ENCODE measurements at places on chromosomes 1 and 21.

DNA sequence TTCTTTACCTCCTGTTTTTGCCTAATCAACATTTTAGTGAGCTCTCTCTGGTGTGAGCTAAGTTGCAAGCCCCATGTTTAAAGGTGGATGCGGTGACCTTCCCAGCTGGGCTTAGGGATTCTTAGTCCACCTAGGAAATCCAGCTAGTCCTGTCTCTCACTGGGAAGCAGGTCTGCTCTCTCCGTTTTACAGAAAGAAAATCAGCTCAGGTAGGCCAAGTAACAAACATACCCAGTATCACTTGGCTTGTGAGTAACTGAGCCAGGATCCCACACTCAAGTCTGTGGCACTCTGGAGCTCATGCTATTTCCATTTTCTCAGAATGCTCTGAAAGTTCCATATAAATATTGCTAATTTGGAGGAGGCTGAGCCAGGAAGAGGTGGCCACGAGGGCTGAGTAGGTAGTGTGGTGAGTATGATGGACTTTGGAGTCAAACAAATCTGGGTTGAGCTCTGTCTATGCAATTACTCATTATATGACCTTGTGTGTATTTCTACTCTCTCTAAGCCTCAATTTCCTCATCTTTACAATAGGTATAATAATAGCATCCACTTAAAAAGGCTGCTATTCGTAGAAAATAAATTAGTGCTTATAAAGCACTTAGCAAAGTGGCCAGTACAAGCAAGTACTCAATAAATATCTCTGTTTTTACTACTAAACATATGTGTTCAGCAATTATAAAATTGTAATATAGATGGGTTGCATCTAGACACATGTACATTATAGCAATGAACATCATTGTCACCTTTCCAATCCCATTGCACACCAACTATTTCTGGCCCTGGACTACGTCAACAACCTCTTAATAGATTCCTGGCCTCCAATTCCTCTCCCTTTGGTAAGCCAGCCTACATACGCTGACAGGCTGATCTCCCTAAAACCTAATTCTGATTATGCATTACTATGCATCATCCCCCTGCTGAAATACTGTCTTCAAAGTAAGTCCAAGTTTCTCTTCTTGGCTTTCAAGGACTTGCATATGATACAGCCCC, 32.7 kb upstream of the DHCR24 start:
- no peak for DNase-seq

- no peak for DNase-seq
Observed at GRCh38 chr21:45421071-45421845, 16.3 kb downstream of the COL18A1 start.

GRCh38 chr1:63968663-63969440, 195.0 kb downstream of the ROR1 start:
- DNase-seq = no peak

GRCh38 chr1:159556931-159557369, 21.1 kb upstream of the OR10J5 start:
- no peak for DNase-seq

GRCh38 chr1:49163031-49163430, 386.3 kb upstream of the BEND5 start:
- no peak for DNase-seq

DNA sequence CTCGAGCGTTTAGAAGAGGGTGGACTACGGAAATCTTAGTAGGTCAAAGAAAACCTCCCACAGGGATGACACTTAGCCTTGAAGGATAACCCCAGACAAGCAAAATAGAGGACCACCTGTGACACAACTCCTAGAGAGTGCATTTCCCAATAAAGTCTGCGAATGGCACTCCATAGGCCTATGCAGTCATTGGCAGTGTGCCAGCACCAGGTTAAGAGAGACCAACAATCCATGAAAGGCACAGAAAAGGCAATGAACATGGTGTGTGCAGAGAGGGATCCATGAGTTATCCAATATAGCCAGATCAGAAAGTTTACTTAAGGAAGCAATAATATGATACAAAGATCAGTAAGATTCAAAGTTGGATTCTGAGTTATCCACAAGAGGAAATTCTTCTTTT, 45.2 kb upstream of the FMO2 start:
- no peak for DNase-seq

DNA sequence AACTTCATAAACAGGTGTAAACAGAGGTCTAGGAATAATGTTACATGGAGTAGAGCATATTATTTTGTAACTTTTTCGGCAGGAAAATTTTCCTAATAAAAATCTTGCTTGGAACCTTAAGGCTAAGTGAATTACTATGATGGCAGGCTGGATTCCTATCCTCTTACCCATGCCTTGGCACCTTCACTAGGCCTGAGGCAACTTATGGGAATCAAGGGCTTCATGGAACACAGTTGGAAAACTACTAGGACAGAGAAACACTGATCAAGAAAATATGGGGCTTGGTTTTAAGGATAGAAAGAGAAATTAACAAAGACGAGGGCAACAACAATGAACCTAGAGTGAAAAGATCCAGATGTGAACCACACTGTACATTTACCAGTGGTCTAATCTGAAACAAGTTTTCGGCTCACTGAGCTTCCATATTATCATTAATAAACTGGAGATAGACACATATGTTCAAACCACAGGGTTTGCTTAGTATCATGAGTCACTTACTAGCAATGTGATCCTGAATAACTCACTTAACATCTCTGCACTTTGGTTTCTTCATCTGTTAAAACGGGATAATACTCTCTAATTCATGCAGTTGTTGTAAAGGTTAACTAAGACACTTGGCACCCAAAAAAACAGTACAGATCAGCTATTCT, 68.5 kb downstream of the GPATCH2 start:
- DNase-seq = no peak

DNA sequence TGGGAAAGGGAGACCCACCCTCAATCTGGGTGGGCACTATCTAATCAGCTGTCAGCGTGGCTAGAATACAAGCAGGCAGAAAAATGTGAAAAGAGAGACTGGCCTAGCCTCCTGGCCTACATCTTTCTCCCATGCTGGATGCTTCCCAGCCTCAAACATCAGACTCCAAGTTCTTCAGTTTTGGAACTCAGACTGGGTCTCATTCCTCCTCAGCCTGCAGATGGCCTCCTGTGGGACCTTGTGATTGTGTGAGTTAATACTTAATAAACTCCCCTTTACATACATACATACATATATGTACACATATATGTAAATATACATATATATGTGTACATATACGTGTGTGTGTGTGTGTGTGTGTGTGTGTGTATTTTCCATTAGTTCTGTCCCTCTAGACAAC, 207.1 kb downstream of the BRINP2 start:
- no peak for DNase-seq

DNA sequence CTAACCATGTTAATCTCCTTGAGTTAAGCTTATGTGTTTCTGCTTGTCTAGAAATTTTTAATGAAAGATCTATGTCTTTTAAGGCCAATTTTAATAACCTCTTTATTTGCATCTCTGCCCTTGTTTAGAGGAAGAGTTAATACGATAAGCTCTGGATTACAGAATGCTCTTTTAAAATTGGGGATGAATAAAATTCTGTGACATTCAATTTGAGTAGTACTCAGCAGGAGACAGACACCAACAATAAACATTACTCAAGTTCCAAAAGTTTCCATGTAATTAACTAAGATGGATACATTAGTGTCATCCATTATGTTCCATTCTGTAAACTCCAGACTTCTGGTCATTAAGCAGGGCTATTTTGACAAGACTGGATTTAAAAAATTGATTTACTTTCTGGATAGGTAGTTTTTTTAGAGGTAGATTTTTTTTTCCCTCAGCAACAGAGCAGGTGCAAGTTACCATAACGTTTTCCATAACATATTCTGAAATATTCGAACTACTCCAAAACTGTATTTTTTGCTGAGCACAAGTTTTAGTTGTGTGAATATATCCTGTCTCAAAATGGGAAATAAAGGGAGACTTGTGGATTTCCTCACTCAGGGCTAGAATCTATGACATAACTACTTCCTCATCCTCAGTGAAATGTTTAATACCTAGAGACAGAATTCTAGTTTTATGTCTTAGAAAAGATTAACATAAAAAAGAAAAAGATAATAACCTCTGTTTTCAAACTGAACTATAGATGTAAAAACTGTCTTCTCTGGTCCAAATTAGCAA, 221.7 kb downstream of the NEGR1 start:
- DNase-seq = no peak

- DNase-seq = no peak
Observed at GRCh38 chr1:10686404-10687040, 109.9 kb downstream of the CASZ1 start.

DNA sequence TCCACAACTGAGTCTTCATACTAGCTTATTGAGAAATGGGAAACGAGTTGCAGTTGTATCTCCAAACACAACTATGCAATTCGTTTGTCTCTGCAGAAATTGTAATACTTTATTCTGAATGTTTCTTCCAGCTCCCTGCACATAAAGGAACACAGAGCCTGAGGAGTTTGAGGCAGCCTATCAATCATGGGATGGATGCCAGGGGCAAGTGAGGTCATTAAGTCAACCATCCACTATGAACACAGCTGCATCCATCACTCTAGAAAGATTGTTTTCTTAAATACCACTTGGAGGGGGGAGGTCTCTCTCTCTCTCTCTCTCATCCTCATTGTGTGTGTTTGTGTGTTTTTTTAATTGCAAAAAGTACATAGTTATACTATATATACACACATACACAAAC, 2.9 kb upstream of the PSMB2 start:
- no peak for DNase-seq

DNA sequence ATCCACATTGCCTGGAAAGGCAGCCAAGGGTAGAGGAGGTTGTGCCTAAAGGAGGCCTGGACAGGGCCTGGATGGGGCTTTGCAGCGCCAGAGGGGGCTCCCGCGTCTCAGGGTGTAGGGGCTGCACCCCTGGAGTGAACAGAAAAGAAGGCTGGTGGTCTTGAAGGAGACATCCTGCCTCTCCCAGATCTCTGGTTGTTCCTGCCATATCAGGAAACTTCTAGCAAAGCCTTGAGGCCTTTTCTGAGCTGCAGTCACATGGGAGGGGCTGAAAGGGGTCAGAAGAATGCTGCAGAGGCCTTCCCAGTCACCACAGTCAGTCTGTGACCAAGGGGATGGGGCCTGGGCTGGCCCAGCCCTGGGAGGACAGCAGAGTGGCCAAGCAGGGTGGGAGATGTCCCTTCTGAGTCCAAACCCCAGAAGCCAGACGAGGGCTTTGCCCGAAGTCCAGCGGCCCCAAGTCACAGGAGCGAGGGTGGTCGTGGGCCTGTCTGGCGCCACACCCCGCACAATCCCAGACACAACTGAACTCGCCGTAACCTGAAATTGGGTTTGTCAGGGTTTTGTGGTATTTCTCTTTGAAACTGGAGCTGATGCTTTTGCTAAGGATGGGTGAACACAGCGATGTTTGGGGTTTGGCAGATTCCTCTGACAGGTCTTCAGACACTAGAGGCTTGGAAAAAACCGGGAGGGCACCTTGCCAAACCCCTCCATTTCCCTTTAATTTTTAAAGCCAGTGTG, 29.6 kb downstream of the SIM2 start:
- no peak for DNase-seq

- DNase-seq = no peak
Observed at GRCh38 chr1:225447650-225448089, 19.8 kb upstream of the LBR start.
